ENCODE measurements at places on chromosomes 12 and 14.

DNA sequence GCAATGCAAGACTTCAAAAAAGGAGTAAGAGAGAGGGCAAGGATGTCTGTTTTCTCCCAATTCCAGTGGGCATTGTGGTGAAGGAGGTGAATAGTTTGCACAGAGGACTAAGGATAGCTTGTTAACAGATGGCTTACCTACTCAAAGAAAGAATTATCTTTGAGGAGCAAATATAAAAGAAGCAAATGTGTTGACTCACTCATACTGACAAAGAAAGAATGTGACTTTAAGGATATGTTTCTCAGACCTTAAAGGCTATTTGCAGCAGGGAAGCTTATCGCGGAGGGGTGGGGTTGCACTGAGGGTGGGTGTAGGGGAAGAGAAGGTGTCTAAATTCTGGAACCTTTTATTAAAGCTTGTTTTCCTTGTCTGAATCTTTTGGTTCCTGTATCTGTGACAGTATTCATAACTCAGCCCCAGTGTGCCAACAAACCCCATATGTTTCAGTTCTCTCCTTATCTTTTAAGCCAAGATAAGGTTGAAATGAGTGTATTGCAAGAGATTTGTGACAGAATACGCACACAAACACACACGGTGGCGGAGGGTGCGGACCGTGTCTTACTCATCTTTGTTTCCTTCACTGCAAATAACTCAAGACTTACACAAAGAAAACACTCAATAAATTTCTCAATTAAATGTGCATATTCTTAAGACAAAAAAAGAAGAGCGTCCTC is 146.4 kb upstream of the ARID2 start:
- H3K4me1 ChIP-seq: no peaks in the 10 kb centered on the region
- H3K27me3 ChIP-seq: no peaks in the 10 kb centered on the region
- H3K4me3 ChIP-seq: no peak overlapping the region
- no peak for DNase-seq
- H3K36me3 ChIP-seq: no peaks in the 10 kb centered on the region

- H3K27me3 ChIP-seq: peaks cover 2% of the 10 kb centered on the region
- peaks cover 20% of the 10 kb centered on the region for H3K4me1 ChIP-seq
- DNase-seq: peak; percentile 44
- H3K36me3 ChIP-seq: no peaks in the 10 kb centered on the region
- peak overlapping the region; percentile 5 for H3K4me3 ChIP-seq
Measured at GRCh38 chr12:30795410-30796312, 40.9 kb upstream of the CAPRIN2 start.

GRCh38 chr14:82411298-82411697 is 877.6 kb upstream of the SEL1L start:
- H3K27ac ChIP-seq: no peak overlapping the region
- no peak overlapping the region for H3K4me3 ChIP-seq
- no peaks in the 10 kb centered on the region for H3K27me3 ChIP-seq
- no peak for DNase-seq
- no peaks in the 10 kb centered on the region for H3K4me1 ChIP-seq
- no peaks in the 10 kb centered on the region for H3K36me3 ChIP-seq

- H3K4me1 ChIP-seq: peaks cover 2% of the 10 kb centered on the region
- peaks cover 42% of the 10 kb centered on the region for H3K27me3 ChIP-seq
- no peaks in the 10 kb centered on the region for H3K36me3 ChIP-seq
- DNase-seq: no peak
Measured at GRCh38 chr12:108129017-108129812, at the start of gene WSCD2. Gene WSCD2 (plus strand): TSS chr12:108129288. CDS start chr12:108195833, 66,545 bp downstream.

DNA sequence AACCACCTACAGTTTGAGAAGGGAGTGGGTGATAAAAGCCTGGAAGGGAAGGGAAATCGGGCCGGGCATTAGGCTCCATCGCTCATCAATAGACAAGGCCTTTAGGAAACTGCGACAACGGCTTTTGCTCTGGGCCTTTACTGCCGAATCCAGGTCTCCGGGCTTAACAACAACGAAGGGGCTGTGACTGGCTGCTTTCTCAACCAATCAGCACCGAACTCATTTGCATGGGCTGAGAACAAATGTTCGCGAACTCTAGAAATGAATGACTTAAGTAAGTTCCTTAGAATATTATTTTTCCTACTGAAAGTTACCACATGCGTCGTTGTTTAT is 261 bp upstream of the RNU7-1 start:
- H3K27ac ChIP-seq: peak overlapping the region; percentile 97
- peak; percentile 84 for DNase-seq
- peaks cover 69% of the 10 kb centered on the region for H3K4me1 ChIP-seq
- no peaks in the 10 kb centered on the region for H3K27me3 ChIP-seq
- peak overlapping the region; percentile 89 for H3K4me3 ChIP-seq
- H3K36me3 ChIP-seq: no peaks in the 10 kb centered on the region

All from T-cell (primary cell).